AG10803 (cell line): ENCODE measurements at places on chromosomes 3 and 15.
A peak's percentile ranks its signal among the peaks of the same experiment; 100 is the strongest.

- no peak for DNase-seq
Measured at GRCh38 chr3:54745843-54746242, 182.0 kb downstream of the LRTM1 start.

DNA sequence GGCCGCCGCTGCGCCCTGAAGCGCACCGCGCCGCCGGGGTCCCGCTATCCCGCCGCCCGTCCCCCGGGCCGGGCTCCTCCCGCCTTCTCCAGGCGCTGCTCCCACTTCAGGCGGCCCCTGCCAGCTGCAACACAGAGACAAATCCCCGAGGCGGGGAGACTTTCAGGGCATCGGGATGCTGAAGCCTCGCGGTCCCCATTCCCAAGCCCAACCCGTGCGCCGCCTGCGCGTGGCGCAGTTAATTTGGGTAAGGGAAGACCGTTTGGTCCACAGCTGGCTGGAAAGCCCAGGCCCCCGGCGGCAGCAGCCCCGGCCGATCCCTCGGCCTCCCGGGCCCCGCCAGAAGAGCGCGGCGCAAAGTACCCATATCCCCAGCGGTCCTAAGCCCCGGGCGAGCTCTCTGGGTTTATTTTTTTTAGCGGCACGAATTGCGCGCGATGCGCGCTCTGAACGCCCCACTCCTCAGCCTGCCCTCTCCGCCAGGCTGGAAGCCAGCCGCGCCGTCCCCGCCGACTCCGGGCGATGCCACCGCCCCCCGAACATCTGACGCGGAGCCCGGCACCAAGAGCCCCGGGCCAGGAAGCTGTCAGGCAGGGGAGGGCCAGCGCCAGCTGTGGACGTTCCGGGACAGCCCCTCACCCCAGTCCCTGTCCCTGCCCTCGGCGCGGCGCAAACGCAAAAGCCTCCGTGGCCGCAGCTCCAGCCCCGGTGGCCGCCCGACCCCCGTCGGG lies 517 bp downstream of the FBN1 start:
- no peak for DNase-seq

- no peak for DNase-seq
Measured at GRCh38 chr15:81007428-81008064, 6.8 kb downstream of the TLNRD1 start.

DNA sequence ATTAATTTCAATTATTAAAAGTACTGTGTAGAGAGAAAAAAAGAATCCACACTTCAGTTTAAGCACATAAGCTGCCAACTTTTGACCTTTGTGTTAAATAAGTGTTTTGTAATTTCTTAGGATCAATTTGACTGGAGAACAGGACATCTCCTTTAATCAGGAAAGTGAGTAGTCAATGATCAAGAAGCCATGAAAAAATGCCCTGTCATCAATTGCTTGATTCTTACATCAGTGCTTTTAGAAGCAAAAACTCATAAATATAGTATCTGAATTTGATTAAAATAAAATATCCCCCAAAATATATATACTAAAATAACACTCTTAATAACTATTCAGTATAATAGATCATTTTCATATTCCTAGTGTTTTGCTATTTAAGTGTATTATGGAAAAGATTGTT lies 409.0 kb downstream of the TAFA4 start:
- DNase-seq = no peak

- peak; percentile 97 for DNase-seq
Measured at GRCh38 chr15:38398134-38398533, 55.8 kb upstream of the FAM98B start.

DNA sequence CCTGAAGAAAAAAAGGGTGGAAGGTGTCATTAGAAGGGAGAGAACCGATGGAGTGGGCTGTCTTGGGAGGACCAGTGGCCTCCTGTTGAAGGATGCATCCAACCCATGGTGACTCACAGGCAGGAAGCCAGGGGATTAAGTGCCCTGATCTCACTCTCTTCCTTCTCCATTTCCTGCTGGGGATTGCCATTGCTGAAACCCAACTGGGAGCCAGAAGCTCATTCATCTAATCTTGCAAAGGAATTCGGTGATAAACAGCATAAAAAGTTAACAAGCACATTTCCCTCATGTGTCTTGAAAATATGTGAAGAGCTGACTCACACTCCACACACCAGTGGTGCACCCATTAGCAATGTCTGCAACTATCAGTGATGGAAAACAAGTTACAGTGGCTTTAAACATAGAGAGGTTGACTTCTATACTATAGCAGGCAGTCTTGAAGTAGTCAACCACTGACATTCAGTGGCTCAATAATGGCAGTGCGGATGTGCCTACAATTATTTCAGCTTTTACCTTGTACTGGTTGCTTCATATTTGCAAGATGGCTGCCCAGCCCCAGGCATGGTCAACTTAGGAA lies 12.8 kb upstream of the CSRNP1 start:
- DNase-seq = peak; percentile 92

DNA sequence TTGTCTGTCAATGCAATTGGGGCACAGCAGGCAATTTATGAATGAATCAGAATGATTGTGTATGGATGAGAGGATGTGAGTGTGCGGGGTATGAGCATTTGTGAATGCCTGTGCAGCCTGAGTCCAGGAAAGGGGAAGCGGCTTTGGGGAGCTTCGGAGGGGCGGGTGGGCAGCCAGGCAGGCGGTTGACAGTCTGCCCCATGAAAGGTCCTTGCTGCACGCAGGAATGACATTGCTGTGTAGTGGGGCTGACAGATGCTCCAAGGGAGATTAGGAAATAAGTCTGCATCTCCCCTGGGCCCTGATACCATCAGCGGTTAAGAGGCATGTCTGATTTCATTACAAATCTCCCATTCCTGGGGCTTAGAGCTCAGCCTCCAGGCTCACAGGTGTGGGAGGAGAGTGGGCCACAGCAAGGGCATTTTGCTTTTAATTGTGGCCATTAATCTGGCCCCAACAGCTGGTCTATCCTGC lies 26.4 kb upstream of the TSPAN3 start:
- no peak for DNase-seq

GRCh38 chr3:101084404-101084803 lies 91.2 kb upstream of the ABI3BP start:
- peak; percentile 30 for DNase-seq
